ENCODE measurements at places on chromosomes 6 and 20.
A peak's percentile ranks its signal among the peaks of the same experiment; 100 is the strongest.

DNA sequence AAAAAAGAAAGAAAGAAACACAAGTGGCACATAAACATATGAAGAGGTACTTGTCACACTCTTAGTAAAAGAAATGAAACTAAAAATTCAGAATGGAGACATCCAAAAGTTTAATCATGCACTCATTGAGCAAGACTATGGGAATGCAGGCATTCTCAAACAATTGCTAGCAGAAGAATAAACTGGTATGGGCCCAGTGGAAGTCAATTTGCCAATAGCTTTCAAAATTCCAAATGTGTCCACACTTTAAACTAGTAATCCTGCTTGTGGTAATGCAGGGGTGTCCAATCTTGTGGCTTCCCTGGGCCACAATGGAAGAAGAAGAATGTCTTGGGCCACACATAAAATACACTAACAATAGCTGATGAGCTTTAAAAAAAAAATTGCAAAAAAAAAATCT, 97.4 kb downstream of the EPB41L2 start:
- DNase-seq, result no peak

DNA sequence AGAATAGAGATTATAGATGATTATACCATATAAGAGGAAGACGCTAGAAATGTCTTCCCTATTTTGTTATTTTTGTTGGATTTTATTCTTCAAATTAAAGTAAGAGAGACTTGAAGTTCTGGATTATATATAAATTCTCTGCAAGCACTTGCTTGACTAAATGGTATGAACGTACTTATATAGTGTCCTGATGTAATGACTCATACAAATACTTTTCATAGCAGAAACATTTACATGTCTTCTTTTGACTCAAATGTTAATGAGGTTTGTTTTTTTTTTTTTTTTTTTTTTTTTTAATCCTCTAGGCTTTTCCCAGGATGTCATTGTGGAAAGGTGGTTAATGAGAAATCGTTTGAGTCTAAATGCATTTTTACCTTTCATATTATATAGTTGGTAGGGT, 55.0 kb downstream of the PDE7B start:
- DNase-seq, result no peak

DNA sequence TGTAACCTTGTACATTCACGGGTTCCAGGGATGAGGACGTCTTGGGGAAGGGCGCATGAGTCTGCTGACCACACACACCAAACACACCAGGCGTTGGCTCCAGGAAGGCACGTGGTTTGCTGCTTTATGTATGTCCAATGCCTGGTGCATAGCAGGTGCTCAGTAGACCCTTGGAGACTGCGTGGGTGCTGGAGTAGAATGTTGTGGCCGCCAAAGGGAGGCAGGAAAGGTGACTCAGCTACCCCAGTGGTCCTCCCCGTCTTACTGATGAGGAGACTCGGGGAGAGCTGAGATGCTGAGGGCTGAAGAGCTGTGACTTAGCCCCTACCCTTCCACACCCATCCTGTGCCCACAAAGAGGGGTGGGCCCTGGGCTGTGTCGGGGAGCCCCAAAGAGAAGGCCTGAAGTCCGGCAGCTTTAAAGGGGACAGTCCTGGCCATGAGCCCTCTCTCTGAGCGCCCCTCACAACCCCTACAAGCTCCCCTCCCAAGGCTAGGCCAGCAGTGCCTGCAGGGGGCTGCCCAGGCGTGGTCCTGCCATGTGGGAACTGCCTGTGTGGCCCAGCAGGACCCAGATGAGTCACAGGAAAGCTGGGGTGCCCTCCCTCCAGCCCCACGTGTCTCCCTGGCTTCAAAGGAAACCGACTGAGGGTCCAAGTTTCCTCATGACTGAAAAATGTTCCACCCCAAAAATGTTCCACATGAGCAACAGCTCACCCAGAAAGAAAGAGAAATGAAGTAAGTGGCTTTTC, 28.0 kb upstream of the PTGIS start:
- DNase-seq, result peak; percentile 83

DNA sequence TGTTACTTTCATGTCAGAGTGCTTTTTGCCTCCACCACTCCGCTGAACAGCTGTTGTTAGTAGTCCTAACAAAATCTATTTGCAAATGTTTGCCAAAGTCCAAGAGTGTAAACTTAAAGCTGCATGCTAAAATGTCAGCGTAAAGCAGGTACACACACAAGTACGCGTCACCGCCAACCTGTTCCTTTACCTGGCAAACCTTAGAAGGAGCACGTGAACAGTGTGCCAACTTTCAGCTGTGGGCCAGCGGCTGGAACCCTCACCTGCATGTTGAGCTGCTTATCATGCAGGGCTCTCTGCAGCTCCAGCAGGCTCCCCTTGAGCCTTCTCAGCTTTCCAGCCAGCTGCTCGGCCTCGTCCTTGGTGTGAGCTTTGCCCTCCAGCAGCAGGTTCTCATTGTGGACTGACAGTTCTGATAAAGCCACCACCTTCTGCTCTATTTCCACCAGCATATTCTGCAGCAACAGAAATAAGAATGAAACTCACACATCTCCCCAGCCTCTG, 359.3 kb downstream of the SYNE1 start:
- DNase-seq, result no peak

- DNase-seq, result no peak
These were observed 161.6 kb downstream of the QRSL1 start for GRCh38 chr6:106790935-106791334.

- no peak for DNase-seq
These were observed 132.7 kb upstream of the IFNGR1 start for GRCh38 chr6:137351890-137352289.

- DNase-seq, result no peak
These were observed 124.5 kb downstream of the PHACTR3 start for GRCh38 chr20:59728722-59729430.

DNA sequence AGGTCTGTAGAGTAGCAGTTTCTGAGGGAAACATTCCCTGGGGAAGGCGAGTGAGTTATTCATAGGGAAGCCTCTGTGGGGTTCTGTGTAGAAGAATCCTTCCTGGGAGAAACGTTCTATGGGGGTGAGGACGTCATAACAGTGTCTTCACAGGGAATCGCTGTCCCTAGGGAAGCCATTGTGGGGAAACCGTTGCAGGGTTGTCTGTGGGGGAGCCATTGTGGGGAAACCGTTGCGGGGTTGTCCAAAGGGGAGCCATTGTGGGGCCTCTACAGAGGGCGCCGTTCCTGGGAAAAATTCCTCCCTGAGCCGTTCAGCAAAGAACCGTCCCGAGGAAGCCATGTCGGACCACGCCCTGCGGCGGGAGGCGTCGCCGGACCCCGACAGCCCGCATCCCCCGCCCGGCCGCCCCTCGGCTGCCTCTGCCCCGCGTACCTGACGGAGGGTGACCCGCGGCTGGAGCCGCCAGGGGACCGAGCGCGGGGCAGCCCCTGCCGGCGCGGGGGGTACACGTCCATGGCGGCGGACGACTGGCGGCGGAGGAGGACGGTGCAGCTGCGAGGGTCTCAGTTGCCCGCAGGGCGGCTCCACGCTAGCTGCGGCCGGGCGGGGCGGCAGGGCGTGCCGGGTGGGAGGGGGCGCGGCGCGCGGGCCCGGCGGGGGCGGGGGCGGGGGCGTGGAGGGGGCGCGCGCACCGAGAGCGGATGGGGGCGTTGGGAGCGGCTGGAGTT, at the start of gene DNAAF9:
TSS of gene DNAAF9 (minus strand) at position 630 of the 731 bp plus-strand sequence. CDS start at position 518, 112 bp downstream.
- DNase-seq, result peak; percentile 28

GRCh38 chr6:77092971-77093370, 370.3 kb downstream of the HTR1B start:
- DNase-seq, result no peak

- DNase-seq, result no peak
These were observed 14.4 kb downstream of the RARS2 start for GRCh38 chr6:87575423-87575822.

GRCh38 chr6:110660066-110660655, 155.1 kb downstream of the CDK19 start:
- no peak for DNase-seq

GRCh38 chr20:32152421-32153155, 43.1 kb downstream of the TM9SF4 start:
- DNase-seq, result no peak

DNA sequence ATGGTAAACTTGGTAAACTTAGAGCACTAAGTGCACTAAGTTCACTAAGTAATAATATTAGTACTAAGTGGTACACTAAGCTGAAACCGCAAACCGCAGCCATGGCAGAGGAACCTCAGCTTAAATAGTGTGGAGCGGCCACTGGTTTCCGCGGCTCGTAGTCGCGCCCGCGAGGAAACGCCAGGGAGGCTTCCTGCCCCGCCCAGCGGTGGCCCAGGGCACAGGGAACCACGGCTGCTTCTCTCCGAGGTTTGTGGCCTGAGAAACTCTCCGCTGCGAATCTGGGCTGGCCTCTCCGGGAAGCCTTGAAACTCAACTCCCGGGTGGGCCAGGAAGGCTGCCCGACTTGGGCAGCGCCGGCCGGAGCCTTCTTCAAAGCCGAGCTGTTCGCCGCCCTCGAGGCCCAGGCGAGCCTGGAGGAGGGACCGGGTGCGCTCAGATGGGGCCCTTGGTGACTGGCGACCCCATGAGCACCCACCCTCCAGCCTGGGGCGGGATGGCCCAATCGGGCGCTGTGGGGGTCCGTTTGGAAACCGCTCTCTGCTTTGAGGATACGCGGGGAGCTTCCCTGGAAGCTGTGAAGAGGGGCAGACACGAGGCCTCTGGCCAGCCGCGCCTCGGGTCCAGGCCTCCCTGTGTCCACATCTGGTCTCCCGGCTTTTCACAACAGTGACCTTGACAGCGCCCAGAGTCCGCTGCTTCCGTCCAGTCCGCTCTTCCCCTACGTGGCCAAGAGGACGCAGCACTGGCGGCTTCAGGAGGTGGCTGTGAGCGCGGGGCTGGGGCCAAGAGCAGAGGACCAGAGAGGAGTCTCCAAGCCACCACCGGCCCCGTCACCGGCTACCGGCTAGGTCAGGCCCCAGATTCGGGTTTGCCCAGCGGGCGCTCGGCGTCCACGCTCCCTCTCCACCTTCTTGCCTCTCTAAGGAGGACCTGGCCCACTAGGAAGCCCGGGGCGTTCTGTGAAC, 25.4 kb upstream of the HLA-E start:
- peak; percentile 58 for DNase-seq

- DNase-seq, result no peak
These were observed 183.1 kb downstream of the MOXD1 start for GRCh38 chr6:132218059-132218696.

DNA sequence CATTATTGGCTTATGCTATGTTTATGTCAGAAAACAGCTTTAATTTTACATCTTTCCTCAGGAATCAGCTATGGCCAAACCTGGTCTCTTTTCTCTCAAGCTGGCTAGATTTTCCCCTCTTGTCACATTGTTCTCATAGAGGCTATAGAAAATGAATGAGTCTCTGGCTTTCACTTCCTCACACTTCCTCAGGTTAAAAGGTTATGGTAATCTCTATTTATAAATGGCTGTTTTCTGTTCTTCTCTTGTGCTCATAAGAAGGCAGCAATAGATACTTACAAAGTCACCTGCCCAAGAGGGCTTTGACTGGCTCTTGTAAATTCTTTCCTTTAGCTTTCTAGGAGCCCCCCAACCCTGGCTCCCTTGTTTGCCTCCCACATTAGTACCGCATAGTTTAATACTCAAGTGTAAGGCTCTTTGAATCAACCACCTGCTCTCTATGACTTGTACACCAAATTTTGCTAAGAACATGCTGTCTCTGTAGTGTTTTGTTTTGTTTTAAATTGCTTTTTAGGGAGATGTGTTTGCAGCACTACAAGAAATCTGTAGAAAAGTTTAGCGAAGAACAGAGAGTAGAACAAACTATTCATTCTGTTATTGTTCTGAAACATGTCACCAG, 897.4 kb upstream of the CITED2 start:
- DNase-seq, result no peak

- no peak for DNase-seq
These were observed 8.1 kb upstream of the GUCA1A start for GRCh38 chr6:42165016-42165415.

DNA sequence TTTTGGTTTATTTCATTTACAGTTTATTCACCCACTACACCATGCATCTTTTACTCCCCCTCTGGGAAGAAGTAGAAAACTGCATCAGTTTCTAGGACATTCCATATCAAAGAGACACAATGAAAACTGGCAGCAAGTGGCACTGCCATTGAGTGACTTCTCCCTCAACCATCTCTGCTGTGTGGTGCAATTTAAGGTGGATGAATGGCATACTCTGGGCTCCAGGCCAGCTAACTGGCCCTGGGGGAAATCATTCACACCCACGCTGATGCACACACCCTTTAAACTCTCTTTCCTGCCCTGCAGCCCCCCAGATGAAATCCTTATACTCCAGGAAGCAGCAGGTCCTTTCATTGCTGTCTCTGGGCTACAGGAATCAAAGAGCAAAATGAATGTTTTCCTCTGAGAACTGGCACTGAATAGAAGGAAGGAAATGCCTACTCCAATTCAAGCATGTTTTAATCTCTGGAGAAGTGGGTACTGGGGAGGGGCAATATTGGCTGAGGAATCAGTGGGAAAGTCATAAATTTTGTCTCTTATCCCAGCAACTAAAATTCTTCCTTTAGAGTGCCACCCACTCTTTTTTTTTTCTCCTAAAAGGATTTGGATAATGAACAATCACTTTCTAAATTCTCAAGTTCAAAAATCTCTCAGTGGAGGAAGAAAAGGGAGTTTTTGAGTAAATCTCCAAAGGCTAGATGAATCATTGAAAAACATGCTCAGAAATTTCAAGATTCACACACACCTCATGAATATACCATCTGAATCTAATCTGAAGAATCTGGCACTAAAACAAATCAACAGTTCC, 16.9 kb upstream of the RFPL4B start:
- no peak for DNase-seq

DNA sequence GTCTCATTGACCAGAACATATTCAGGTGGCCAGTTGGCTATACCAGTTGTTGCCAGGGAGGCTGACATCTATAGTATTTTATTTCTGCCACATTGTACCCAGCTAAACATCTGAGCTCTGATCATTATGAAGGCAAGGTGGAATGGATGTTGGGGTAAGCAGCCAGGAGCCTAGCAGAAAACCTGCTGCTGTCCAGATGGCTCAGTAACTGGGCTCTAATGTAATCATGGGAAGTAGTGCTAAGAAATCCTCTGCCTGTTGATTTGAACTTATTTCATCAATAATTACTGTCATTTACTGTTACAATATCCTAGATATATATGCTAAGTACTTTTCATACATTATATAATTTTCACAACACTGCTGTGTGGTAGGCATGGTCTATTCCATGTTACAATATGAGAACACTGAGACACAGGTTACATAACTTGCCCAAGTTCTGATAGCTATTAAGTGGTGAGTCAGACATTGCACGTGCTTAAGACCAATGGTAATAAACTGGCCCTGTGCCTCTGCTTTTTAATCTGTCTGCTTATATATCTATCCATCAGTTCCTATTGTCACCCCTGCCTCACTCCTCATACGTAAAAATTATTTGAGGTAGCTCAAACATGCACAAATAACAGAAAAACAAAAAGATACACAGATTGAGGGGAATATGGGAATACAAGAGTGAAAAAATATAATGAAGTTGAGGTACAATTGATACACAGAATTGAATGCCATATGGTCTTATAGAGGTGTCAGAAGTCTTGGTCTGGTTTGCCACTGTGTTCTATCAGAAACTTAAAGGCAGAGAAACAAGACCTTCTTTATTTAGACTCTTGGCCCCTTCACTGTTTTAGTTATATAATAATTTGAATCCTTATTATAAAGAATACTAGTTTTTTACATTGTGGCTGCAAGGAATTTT, 25.2 kb downstream of the TBPL1 start:
- DNase-seq, result no peak

Data from stimulated activated CD8-positive, alpha-beta memory T cell treated with anti-CD3 and anti-CD28 coated beads, Interleukin-2, amount 100 ng/mL, for 48 hours (primary cell).